ENCODE measurements at places on chromosomes 2 and 18.

DNA sequence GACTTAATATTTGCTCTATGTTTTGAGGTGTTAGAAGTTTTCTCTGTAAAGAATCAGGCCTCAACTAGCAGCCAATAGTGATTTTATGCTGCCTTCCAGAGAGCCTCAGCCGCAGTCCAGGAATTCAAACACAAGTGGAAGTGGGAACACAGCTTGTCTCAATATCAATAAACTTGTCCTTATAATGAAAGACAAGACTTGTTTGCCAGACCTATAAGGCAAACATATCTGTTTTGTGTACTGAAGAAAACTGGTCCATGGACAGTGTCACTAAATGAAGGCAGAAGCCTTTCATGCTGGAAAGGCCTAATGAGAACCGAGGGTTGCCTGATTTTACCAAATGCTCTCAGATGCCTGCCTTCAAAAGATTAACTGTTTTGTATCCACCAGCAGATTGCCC lies 182.2 kb downstream of the EPHA4 start:
- no peak for DNase-seq

- DNase-seq: no peak
Observed at GRCh38 chr2:74764429-74765272, 69.3 kb upstream of the HK2 start.

DNA sequence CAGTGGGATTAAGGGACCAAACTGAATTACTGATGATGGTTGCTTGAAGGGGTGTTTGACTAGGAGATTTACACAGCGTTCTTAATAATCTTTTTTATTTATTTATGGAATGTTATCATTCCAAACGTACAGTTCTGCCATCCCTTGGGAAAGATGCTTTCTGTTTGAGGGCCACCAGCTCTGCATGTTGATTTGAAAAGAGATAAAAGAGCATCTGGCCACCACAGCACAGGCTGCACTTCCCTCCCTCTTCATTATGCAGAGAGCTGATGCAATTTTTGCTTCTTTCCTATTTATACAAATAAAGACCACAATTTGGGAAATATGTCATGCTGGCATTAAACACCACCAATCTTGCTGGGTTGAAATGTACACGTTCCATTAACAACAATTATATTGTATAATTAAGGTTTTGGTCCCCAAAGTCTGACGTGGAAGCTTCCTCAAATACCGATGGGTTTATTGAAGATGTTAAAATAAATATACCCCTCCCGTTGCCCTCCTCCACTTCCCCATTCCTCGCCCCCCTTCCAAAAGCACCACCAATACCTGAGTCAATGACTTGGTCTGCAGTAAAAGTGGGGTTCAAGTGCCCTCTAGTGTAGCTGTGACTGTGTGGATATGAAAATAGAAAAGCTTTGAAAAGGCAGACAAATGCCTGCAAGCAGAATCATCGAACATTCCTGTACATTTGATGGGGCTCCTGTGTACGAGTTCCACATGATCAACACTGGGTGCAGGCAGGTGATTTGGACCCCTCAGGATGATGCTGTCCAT lies 211.9 kb downstream of the HRH4 start:
- DNase-seq: no peak

DNA sequence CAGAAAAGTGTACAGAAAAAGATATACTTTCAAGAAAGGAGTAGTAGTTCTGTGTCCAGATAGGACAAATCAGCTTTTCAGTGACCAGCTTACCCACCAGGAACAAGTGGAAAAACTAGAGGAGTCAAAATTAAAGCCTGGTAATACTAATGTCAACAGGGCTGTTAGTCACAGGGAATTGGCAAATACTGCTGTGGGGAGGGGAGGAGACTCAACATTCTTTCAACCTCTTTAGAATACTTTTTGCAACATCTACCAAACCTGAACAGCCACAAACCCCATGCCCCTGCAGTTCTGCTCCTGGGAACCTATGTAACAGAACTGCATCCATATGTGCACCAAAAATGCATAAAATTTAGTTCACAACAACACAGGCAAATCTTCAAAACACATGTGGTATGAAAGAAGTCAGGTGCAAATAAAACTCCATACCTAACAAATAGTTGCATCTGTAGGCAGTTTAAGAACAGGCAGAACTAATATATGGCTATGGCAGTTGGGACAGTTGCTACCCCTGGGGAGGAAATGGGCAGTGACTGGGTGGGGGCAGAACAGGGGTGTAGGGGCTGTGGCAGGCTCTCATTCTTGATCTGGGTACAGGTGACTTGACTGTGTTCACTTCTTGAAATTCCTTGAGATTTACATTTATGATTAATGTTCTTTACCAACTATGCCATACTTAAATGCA lies 9.7 kb downstream of the CMPK2 start:
- DNase-seq: no peak

GRCh38 chr18:67108894-67109293 lies 407.6 kb downstream of the DSEL start:
- no peak for DNase-seq

All from NCI-H460 (cell line).